ENCODE measurements at places on chromosomes 6 and 20. TPM values are rescaled to one million over a fixed set of nuclear protein-coding genes. Genes with fewer than 3 reads are reported as not detected.

The KIZ gene
- 65.4 TPM for total RNA-seq

DNA sequence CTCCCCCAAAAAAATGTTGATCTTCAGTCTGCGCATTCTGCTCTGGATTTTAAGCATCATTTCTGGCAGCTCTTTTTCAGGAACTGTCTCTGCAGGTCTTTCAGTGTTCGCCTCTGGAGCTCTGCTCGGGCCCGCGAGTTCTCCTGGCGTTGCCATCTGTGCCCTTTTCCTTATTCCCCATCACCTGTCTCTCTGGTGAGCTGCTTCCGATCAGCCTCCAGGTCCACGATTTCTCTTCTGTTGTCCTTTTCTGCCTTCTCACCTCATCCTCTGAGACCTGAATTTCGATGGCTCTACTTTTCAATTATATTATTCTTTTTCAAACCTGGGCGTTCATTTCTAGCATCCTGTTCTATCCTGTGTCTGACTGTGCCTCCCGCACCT, 590 bp upstream of the MAP1LC3A start:
- no peak for DNase-seq

DNA sequence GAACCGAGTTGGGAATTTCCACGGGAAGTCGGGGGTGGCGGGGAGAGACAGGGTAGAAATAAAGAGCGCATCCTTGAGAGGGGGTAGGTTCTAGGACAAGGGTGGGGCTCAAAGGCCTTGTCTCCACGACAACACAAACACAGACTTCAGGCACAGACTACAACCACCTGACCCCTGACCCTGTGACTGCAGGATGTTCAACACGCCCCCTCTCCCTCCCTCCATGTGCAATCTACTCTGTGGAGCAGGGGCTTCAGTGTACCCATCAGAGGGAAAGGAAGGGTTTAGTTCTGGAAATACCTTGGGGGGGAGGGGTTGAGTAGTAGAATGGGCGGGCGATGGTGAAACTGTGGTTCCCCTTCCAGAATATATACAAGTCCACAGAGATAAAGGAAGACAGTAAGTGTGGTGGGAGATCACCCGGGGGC, 651 bp upstream of the TAPBP start:
- peak; percentile 90 for DNase-seq

DNA sequence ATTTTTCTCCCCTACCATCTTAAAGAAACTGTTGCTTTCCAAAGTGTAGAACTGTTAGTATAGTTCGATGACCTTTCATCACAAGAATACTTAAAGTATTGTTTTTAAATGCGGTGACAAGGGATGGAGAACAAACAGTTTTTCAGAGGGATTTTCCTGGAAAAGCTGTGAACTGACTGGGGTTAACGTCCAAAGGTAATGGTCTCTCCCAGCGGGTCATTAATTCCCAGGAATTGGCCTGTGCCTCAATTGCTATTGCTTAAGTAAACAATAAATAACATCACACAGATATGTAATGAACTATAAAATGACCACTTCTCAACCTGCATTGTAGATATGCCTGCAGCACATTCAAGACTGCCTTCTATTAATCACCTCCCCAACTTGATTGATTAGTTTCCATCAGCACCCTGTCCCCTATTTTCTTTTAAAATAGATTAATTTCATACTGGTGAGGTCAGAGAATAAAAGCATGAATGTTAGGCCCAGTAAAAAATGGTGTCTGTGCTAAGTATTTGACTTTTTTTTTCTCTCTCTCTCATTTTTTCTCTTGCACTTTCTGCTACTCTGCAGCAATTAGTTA, 268.2 kb downstream of the SAMD5 start:
- DNase-seq, result no peak

GRCh38 chr6:100880149-100880852, 828 bp downstream of the ASCC3 start:
- DNase-seq, result no peak

Measured in mammary epithelial cell (primary cell).